ENCODE measurements at places on chromosomes 5 and 9.

DNA sequence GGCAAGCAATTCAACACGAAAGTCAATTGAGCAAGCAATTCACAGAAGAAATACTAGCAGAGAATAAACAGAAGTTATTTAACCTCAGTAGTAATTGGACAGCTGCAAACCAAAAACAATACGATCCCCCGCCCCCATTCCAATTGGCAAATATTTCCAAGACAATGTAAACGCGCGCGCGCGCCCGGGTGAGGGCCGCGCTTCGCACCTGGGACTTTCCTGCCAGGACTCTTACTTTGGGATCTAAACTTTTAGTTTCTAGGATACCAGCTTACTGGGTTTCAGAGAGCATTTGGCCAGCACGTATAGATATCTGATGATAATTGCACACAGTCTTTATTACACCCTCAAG, 8.6 kb downstream of the RUFY1 start:
- peak; percentile 38 for DNase-seq

GRCh38 chr5:103469288-103470040, 93.1 kb downstream of the NUDT12 start:
- DNase-seq, result peak; percentile 50

- DNase-seq, result peak; percentile 100
Measured at GRCh38 chr5:93582677-93583438, at the start of gene NR2F1. NR2F1 (plus strand) TSS chr5:93583222; CDS start chr5:93585024, 1,802 bp downstream.

- no peak for DNase-seq
Measured at GRCh38 chr9:131297903-131298302, 8.4 kb downstream of the PLPP7 start.

DNA sequence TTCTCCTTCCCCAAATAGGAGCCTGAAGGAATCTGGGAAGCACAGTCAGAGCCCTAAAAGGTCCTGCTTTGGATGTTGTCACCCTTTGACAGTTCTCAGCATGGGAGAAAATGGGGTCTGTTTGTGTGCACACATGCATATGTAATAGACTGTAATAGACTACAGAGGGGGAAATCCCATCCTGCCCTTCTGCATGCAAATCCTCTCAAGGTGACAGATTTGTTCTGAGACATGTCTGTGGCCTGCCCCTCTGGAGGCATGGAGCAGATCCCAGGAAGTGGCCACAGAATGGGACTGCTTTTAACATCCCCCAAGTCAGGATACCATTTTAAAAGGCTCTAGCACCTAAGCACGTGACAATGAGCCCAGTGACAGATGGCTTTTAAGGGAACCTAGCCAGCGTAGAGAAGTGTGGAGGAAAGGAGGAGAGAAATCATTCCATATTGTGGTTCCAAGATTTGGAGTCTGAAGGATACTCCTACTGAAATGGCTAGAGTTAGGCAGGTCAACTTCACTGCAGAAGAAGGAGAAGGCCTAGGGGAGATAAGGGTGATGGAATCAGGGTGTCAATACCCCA, 483.5 kb downstream of the SPOCK1 start:
- DNase-seq, result no peak

- DNase-seq, result peak; percentile 12
Measured at GRCh38 chr9:128771094-128771721, 519 bp downstream of the ZER1 start.

GRCh38 chr9:32344551-32345182, 39.8 kb upstream of the ACO1 start:
- DNase-seq, result peak; percentile 5

DNA sequence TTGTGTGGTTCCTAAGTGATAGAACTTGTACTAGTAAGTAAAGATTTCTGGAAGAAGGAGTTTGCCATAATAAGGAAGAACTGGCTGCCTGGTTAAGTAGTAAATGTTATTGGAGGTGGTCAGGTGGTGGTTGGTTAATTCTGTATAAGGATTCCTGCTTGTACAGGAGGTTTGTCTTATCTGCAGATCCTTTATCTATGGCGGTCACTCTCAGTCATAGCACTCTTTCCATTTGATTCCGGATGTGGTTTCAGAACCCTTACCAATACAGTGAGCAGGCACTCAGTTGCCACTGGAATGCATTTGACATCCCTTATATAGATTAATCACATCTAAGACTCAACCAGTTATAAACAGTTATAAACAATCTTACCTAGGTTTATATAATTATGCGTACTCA, 50.3 kb downstream of the RAD50 start:
- peak; percentile 26 for DNase-seq

DNA sequence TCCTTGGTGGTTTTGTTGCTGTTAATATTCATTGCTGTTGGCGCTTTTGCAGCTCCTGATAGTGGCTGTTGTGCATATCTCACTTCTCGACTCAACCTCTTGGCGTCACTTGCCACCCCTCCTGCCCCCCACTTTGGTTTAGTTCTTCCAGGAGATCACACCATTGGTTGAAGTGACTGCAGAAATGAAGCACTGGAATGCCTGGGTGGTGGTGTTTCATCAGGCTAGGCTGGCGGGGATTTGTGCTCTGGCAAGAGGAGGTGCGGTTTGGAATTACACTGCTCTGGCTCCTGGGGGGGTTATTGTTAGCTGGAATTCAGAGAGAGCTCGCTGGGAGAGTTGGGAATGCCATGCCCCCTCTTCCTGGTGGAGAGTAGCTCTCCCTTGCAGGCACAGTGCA, 11.5 kb downstream of the PRRC2B start:
- peak; percentile 96 for DNase-seq

DNA sequence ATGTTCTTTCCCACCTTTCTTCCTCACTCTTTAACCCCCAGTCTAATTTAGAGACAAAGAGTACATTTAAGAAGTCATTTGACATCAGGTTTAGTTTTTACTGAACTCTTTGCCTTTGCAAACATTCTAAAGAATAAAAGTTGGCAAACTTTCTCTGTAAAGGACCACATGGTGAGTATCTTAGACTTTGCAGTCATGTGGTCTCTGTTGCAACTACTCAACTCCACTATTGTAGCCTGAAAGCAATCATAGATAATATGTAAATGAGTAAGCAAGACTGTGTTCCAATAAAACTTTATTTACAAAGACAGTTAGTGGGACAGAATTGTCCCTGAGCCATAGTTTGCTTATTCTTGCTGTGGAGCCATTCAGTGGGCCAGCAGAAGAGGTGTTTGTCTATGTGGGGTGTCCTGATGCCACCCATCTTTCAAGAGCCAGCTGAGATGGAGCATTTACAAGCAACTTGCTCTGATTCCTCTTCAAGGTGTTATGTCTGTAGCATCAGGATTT, 25.4 kb downstream of the ABLIM3 start:
- DNase-seq, result no peak

GRCh38 chr5:107815109-107815508, 144.4 kb upstream of the EFNA5 start:
- no peak for DNase-seq

DNA sequence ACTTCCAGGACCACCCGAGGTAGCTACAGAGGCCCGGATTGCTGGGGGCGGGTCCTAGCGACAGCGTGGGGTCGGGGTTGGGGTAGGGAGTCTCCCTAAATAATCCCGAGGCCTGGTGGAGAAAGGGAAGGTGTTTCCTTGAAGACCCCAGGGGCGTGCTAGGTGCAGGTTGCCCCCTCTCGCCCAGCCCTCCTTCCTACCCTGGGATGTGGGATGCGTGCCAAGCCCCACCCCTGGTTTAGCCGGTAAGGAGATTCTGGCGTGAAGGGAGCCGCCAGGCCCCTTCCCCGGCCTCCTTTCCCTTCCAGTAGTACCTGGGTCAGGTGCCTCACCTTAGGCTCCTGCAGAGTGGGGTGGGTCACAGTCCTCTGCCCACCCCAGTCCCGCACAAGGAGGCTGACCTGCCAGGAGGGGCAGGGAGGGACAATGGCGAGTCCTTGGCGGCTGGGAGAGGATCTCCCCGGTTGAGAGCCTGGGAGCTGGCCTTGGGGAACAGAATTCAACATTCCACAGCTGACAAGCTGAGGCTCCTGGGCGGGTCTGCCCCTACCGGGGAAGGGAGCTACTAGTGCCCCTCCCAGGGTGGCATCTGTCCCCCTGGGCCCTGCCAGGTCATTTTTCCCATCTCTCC, 674 bp downstream of the TSPAN17 start:
- DNase-seq, result no peak

GRCh38 chr5:123344816-123345426, 78.3 kb downstream of the CEP120 start:
- DNase-seq, result peak; percentile 36

DNA sequence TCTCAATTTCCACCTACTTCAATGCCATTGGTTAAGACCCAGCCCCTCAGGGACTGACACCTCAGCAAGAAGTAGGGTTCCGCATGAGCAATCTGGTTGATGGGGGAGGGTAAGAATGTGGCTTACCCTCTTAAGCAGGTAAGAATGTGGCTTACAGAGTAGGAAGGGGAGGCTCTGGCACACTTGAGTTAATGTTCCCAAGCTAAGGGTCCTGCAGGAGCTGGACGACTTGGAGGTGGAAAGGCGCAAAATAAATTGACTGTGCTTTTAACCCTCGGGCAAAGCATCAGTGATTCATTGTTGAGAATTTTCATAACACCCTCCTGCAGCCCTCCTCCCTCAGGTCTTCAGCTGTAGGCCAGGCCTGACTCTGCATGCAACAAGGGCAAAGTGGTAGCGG, 24.9 kb upstream of the ADRA1B start:
- DNase-seq, result no peak

GRCh38 chr9:73172901-73173215, 21.2 kb downstream of the ANXA1 start:
- DNase-seq, result no peak

Data from fibroblast of lung (primary cell).